ENCODE measurements at places on chromosomes 12 and 14. TPM values are rescaled to one million over a fixed set of nuclear protein-coding genes. Genes with fewer than 3 reads are reported as not detected.

Gene KITLG
- 86.0 TPM for total RNA-seq

Gene APOF
- not detected for total RNA-seq

Gene FBXO33
- total RNA-seq = 7.8 TPM

Gene IL31
- total RNA-seq = not detected

Gene B3GNT4
- not detected for total RNA-seq

Gene KRT6A
- not detected for total RNA-seq

Gene DAO
- total RNA-seq = not detected

Gene RD3L
- not detected for total RNA-seq

Gene IL23A
- not detected for total RNA-seq

Gene ESPL1
- total RNA-seq = 4.8 TPM

Gene HCAR2
- not detected for total RNA-seq

- no peak for DNase-seq
Measured at GRCh38 chr14:34063470-34064164, 112.7 kb upstream of the EGLN3 start.

- no peak for DNase-seq
Measured at GRCh38 chr12:109264095-109264942, 44.8 kb downstream of the FOXN4 start.

- no peak for DNase-seq
Measured at GRCh38 chr12:50848963-50849362, 6.2 kb downstream of the TMPRSS12 start.

GRCh38 chr14:72129291-72129690, 197.1 kb downstream of the RGS6 start:
- no peak for DNase-seq

DNA sequence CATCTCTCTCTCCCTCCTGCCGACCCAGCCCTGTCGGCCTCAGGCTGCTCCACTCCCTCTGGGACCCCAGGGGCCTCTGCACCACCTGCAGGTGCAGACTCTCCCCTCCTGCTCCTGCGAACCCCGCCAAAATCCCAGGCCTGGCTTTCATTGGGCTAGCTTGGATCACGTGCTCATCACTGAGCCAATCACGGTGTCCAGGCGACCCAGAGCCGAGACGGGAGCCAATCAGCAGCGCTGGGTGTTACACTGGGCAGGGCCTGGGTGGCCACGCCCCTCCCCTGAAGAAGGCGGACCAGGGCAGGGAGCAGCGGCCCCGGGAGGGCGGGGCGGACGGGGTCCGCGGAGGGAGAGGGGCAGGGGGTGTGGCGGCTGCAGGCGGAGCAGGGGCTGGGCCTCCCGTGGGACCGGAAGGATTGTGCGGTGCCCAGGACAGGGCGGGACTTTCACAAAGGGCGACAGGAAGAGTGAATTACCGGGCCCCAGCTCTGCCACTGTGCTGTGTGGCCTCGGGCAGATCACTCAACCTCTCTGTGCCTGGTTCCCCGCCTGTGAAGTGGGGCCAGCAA, 66.6 kb upstream of the FBRSL1 start:
- DNase-seq = no peak

DNA sequence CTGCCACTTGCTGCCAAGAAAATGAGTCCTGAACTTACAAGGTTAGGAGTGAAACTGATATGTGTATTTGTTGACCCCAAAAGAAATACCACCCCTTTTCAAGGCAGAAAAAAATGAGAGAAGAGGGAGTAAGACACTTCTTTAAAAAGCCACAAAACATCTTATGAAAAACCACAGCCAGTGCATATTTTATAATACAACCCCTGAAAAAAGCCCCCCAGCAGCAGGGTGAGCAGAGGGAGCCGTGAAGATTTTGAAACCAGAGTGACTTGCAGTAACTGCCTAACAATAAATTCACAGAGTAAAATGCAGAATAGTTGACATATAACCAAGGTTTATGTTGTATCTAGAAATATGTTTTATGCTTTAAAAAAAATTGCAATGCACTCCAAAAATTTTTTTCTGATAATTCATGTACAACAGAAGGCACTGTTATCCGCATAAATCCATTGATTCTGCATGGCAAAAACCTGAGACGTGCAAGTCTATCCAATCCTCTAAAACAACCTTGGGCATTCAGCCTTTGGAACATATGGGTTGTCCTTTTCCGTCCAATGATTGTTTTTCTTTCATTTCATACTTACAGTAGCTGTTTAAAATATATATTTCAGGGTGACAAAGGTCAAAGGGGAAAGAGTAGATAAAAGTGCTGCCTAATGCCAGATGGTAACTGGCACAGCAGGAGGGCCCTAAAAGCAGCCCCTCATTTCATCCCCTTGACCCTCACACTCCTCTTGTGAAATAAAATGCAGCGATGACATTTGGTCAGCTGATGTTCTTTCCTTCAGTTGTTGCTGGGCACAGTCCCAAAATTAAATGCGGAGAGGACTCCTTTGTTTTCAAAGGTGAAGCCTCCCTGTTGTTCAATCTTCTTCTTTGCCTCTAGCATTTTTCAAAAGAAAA, 65.3 kb downstream of the IPO8 start:
- no peak for DNase-seq

- DNase-seq = no peak
Measured at GRCh38 chr12:130201037-130201436, 38.8 kb downstream of the FZD10 start.

- DNase-seq = no peak
Measured at GRCh38 chr12:67322580-67322979, 53.4 kb downstream of the CAND1 start.

- DNase-seq = no peak
Measured at GRCh38 chr12:125657681-125658080, 592.4 kb downstream of the AACS start.

DNA sequence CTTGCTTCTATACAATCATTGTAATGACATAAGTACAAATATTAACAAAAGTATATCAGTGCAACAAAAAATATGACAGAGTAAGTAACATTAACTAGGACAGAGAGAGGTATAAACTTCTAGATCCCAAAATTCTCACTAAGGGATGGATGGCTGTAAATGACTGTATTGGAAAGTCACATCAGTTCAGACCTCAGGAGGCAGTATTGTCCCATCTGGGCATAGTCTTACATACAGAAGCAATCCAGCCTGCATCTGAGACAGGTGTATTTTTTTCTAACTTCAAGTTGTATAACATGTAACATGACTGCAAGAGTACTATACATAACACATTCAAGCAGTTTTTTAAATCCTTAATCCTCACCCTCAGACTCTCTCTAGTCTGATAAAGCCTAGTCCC, 99.0 kb downstream of the GARIN6 start:
- no peak for DNase-seq

DNA sequence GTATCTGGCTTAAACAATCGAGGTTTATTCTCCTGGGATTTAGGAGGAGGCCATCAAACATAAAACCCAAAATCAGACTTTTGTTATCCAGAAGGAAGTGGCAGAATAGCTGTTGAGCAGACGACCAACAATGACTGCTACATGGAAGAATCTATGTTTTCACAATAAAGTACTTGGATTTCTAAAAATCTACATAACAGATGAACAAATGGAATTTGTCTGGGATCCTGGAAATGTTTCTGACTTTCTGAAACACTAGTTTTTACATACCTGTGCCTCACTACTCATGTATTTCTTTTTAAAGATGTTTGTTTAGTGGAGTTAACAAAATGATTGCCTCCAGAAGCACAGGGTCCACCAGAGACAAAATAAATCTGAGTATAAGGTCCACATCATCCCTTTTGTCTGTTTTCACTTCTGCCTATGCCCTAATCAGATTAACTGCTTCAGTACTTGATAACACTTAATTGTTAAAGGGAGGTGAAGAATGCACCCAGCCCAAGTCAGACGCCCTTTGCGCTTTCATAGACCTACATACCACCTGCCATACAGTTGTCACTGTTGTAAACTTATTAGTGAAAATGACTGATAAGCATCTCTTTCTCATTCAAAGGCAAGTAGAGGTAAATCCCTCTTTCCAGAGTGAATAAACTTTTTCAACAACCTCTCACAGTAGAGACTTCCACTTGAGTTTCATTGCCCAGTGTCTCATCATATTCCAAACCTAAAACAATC, 164.6 kb downstream of the EGLN3 start:
- DNase-seq = no peak

DNA sequence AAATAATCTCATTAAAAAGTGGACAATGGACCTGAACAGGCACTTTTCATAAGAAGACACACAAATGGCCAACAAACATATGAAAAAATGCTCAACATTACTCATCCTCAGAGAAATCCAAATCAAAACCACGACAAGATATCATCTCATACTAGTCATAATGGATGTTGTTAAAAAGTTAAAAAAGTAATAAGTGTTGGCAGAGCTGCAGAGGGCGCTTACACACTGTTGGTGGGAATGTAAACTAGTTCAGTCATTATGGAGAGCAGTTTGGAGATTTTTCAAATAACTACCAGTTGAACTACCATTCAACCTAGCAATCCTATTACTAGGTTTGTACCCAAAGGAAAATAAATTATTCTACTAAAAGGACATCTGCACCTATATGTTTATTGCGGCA, 47.2 kb downstream of the FOXG1 start:
- DNase-seq = no peak

DNA sequence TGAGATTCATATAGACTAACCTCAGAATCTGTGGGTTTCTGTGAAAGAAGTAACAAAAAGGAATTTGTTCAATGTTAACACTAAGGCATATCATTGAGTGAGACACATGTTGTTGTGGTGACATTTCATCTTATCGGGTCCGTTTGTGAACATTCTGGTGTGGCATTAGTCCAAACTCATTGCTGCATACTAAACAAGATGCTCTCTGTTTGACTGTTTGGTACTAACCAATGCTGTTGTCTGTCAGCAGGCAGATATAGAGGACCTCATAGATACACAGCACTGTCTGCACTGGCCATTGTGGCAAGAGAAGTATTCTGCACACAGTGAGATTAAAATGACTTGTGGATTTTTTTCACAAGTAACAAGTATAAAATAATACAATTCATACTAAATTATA, 41.2 kb downstream of the SLC25A21 start:
- no peak for DNase-seq

- no peak for DNase-seq
Measured at GRCh38 chr12:72738811-72739210, 466.6 kb downstream of the TRHDE start.

- DNase-seq = no peak
Measured at GRCh38 chr12:131620520-131620919, 90.4 kb upstream of the SFSWAP start.

GRCh38 chr12:18391151-18391550, 129.8 kb downstream of the PIK3C2G start:
- DNase-seq = no peak

- DNase-seq = no peak
Measured at GRCh38 chr12:130073721-130074120, 88.5 kb upstream of the FZD10 start.

DNA sequence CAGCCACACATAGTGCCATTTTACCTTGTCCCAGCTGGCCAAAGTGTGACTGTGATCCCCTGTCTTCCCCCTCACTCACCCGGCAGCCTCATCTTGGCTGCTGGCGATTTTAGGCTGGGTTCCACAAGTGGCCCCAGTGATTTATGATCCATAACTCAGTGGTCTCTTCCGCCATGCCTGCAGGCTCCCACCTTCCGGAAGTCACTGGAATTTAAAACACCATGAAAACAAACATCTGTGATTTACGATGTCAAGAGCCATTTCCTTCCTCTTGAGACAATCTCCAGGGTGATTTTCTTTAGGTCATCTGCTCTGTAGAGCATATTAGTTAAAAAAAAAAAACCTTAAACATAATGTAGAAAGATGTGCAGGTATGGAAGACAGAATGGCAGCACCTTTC, 282.3 kb downstream of the CACNA1C start:
- no peak for DNase-seq

DNA sequence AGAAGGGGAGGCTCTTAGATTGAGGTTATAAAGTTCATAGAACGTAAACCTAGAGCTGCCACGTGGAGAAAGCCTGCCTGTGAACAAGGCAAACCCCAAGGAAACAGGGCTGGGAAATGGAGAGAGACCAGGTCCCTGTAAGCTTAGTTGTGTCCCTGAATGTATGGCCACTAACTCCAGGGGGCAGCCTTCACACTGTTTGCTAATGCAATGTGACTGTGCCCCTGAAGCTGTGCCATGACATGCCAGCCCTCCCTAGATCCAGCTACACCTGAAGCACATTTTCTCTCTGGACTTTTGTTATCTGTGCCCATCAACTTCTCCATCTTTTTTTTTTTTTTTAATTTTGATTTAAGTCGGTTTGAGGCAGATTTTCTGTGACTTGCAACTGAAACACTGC, 60.6 kb upstream of the TMCC3 start:
- DNase-seq = no peak

- DNase-seq = no peak
Measured at GRCh38 chr14:64891173-64891838, 11.6 kb upstream of the SPTB start.

GRCh38 chr12:90021795-90022440, 313.3 kb upstream of the ATP2B1 start:
- no peak for DNase-seq

DNA sequence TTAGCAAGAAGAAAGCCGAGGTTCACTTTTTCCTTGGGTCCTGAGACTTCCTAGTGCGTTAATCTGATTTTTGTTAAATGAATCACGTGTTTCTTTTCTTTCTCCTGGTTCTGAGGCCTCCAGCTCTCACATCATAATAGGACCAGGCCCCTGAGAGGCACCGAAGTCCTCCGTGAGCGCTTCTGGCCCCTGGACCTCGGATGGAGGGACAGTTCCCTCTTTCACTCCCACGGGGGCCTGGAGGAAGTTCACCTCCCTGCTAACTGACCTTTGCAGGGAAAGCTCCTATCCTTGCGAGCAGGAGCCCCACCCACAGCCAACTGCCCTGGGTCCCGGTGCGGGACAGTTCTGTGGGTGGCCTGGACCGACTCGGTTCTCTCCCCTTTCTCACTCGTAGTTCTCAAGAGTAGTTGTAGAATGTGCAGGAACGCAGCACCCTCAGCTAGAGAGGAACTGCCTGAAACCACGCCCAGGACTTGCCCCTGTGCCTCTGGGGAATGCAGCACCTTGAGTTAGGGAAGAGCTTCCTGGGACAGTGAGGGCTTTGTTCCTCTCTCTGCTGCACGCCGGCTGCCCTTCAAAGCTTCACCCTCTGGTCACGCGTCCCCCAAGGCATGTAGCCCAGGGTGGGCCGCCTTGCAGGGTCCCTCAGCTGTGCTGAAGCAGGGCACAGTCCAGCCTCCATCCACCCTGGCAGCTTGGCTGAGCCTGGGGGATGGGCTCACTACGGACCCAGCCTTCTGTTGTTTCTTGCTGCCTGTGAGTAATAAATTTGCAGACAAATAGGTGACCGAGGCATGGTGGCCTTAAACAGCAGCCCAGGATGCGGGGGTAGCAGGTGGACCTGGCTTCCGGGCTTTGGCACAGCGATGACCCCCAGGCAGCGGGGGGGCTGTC, 264.6 kb downstream of the ADGRD1 start:
- no peak for DNase-seq

- DNase-seq = no peak
Measured at GRCh38 chr14:76320486-76320885, 55.5 kb upstream of the ESRRB start.

DNA sequence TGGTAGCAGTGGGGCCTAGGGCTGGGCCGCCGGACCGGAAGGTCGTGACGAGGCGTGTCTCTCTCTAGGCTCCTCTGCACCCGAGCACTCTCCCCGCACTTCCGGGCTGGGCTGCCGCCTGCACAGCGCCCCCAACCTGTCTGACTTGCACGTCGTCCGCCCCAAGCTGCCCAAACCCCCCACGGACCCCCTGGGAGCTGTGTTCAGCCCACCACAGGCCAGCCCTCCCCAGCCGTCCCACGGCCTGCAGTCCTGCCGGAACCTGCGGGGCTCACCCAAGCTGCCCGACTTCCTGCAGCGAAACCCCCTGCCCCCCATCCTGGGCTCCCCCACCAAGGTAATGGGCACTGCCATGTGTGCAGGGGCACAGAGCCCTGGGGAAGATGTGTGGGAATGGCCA, 13.3 kb upstream of the PUS1 start:
- DNase-seq = no peak
